Stimulated activated CD4-positive, alpha-beta T cell treated with anti-CD3 and anti-CD28 coated beads, Interleukin-15, amount 100 ng/mL, for 24 hours (primary cell): ENCODE measurements at places on chromosomes 12 and 14.

DNA sequence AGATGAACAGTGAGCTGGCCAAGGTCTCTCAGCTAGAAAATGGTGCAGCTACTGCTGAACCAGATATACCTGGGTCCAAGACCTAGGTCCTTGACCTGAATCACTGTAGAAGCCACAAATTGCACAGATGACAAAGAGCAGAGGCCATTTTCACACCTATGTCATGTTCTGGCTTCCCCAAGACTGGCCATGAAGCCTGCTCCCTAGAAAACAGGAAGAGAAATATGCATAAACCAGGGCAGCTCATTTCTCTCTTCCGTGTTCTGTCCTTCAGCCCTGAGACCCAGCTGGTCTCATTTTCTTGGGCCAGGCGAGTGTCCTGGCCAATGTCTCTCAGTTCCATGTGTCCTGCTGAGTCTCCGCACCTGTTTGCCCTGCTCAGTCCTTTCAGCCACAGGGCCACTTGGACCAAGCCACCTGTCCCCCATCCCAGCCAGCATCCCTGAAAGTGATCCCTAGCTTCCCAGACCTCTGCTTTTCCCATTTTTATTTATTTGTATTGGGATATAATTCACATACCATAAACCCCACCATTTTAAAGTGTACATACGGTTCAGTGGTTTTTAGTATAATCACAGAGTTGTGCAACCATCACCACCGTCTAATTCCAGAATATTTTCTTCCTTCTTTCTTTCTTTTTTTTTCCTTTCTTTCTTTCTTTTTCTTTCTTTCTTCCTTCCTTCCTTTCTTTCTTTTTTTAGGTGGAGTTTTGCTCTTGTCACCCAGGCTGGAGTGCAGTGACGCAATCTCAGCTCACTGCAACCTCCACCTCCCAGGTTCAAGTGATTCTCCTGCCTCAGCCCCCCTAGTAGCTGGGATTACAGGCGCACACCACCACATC lies 27.0 kb downstream of the P2RX7 start:
- DNase-seq: no peak

GRCh38 chr12:4172999-4173398 lies 100.6 kb upstream of the CCND2 start:
- DNase-seq: no peak

DNA sequence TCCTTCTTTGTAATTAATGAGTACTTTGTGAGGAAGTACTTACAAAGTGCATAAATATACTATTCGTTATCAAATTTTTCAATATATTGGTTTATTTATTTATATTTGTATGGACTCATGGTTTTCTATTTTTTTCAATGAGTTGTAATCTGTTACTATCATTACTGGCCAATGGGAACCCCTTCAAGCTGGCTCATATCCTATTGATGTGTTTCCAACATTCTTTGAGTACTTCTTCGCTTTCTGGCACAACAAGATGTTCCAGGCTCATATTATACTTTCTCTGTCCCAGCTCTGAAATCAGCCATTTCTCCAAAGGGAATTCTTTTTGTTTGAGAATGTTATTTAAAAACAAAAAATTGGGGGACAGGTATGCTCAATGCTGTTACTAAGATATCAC lies 17.5 kb downstream of the YBX3 start:
- DNase-seq: no peak

DNA sequence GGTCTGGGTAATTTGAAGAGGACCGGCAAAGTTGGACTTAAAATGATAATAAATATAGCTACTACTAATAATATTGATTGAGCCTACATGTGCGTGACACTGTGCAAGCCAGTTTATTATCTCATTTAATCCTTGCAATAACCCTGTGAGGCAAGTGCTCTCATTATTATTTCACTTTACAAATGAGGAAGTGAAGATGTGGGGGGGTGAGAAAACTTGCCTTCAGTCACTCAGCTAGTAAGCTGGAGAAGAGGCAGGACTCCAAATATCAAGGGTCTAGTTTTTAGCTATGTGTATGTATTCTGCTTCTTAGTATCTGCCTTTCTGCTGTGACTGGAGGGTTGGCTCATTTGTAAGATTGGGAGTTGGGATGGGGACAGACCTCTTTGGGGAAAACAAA lies 39.2 kb downstream of the NPAS3 start:
- DNase-seq: no peak

DNA sequence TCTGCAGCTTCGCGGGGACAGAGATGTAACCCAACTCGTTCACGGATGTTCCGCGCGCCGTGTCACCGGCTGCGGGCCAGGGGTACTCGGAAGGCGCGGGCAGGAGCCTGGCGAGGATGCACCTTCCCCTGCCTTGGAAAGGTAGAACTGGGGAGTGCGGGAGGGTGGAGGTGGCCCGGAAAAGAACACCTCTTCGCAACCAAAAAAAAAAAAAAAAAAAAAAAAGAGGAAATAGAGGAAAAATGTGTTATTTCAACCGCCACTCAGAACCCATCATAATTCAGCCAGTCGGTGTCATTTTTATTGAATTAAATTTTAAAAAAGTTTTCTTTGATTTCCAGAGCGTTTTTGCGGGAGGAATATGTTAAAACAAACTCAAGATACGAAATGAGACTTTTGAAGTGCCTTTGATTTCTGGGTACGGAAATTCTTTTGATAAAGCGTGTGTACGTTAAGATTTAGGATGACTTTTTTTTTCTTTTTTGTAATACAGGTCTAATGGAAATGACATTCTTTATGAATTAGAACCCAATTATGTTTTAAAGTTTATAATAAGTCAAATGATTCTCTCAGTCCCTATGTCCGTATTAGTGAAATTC lies 8.9 kb downstream of the CDKN1B start:
- no peak for DNase-seq
